Stimulated activated CD8-positive, alpha-beta memory T cell treated with anti-CD3 and anti-CD28 coated beads, Interleukin-4, amount 100 ng/mL, for 1 hour (primary cell): ENCODE measurements at places on chromosomes 5 and 9.

GRCh38 chr5:132437604-132438266 lies 52.8 kb downstream of the IRF1 start:
- no peak for DNase-seq

DNA sequence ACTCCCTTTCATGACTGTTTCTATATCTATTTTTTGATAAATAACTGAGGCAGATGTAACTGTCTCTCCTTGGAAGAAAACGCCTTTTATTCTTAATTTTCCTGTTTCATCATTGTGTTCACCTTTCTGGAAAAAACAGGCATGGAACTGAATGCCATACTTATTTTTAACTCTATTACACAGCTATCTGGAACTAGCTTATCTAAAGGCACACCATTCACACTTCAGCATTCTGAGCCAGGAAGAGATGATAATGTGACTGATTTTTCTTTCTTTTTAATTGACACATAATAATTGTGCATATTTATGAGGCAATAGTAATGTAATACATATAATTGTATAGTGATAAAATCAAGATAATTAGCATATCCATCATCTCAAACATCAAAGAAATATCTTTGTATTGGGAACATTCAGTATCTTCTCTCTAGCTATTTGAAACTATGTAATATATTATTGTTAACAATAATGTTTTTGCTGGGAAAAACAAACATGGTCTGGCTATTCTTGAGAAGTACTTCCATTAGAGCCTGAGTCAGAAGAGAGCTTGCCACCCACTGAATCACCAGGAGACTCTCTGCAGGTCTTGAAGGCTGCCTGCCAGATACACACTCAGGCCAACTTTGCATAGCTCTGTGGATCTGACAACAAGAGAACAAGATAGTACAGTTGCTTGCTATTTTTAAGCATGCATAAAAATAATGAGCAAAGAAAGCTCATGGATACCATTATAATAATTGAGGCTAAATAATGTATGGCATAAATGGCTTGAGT lies 501.0 kb upstream of the EDIL3 start:
- DNase-seq = no peak

GRCh38 chr9:107337676-107338590 lies 54.9 kb downstream of the RAD23B start:
- no peak for DNase-seq

GRCh38 chr5:141876628-141877355 lies 1.4 kb downstream of the PCDH1 start:
- DNase-seq = no peak

DNA sequence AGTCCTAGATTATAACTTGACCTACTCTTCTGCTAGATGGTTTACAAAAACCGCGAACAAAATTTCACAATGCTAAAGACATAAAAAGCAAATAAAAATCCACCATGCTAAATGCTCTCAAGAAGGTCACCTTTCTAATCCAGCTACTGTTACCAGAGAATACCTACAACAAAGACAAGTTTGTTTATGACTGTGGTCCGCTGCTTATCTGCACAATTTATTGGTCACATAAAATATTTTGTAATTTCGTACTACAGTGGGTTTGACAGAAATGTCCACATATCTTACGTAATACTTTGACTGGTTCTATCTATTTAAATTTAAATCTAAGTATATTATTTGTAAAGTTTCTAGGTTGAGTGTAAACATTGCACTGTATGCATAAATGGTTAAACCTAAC lies 257.6 kb upstream of the ZNF608 start:
- DNase-seq = no peak

DNA sequence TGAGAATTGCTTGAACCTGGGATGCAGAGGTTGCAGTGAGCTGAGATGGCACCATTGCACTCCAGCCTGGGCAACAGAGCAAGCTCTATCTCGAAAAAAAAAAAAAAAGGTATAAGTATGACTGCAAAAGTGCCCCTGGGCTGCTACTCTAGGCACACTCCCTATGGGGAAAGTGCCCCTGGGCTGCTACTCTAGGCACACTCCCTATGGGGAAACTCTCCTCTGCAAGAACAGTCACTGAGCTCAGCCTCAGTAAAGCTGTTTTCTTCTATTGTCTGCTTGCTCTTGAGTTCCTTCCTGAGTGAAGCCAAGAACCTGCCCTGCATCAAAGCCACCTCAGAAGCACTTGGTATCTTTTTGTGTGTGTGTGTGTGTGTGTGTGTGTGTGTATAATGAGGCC lies 20.9 kb upstream of the TENT2 start:
- DNase-seq = no peak
